ENCODE measurements at places on chromosomes 3 and 15. TPM values are rescaled to one million over a fixed set of nuclear protein-coding genes. Genes with fewer than 3 reads are reported as not detected.

Gene ISLR
- not detected for total RNA-seq

Gene ZNF860
- total RNA-seq = not detected

Gene CD200R1
- total RNA-seq = 11.7 TPM

Gene CASR
- total RNA-seq = not detected

Gene SLC22A13
- total RNA-seq = 1.1 TPM

Gene GREM1
- total RNA-seq = not detected

Gene NOX5
- 0.06 TPM for total RNA-seq

Gene TMC3
- not detected for total RNA-seq

Gene DPPA2
- not detected for total RNA-seq

Gene ADGRG7
- total RNA-seq = not detected

Gene IGSF10
- not detected for total RNA-seq

Gene SRGAP3
- total RNA-seq = 3.2 TPM

Gene TUSC7
- not detected for total RNA-seq

Gene DNAH1
- 13.9 TPM for total RNA-seq

Gene IQCF5
- total RNA-seq = not detected

Gene CPEB1
- total RNA-seq = not detected

Gene PPP1R14D
- total RNA-seq = not detected

Gene C2CD4A
- total RNA-seq = not detected

Gene IL20RB
- 1.7 TPM for total RNA-seq

Gene TEX9
- 0.76 TPM for total RNA-seq

Gene PDE12
- 36.5 TPM for total RNA-seq

Gene CISH
- total RNA-seq = 266 TPM

Gene RAP2B
- total RNA-seq = 22.4 TPM

Gene CHRM5
- not detected for total RNA-seq

Gene TM4SF4
- not detected for total RNA-seq

Gene ITGA11
- not detected for total RNA-seq
